ENCODE measurements at places on chromosomes 7 and 10.

GRCh38 chr10:91049988-91050360, 129.1 kb upstream of the ANKRD1 start:
- no peak for DNase-seq

GRCh38 chr7:116271963-116272886, 61.9 kb downstream of the TES start:
- DNase-seq, result peak; percentile 89

- no peak for DNase-seq
These were observed 34.0 kb downstream of the LUC7L2 start for GRCh38 chr7:139393621-139394211.

GRCh38 chr10:75772153-75772887, 340.9 kb downstream of the LRMDA start:
- DNase-seq, result no peak

GRCh38 chr10:88835910-88836221, 15.8 kb downstream of the ANKRD22 start:
- DNase-seq, result no peak
